ENCODE measurements at places on chromosomes 5 and 9. TPM values are rescaled to one million over a fixed set of nuclear protein-coding genes. Genes with fewer than 3 reads are reported as not detected.

OMD gene
- 3.0 TPM for polyA plus RNA-seq

GABRA6 gene
- 21.4 TPM for polyA plus RNA-seq

HOMER1 gene
- 38.8 TPM for polyA plus RNA-seq

GLRA1 gene
- 0.35 TPM for polyA plus RNA-seq

ENTPD2 gene
- polyA plus RNA-seq, result not detected

LCN15 gene
- not detected for polyA plus RNA-seq

Measured in Purkinje cell (primary cell).